Gastrocnemius medialis (tissue), 4 donors: ENCODE measurements at places on chromosomes 1 and 21. TPM values are rescaled to one million over a fixed set of nuclear protein-coding genes. Genes with fewer than 3 reads are reported as not detected.

DNA sequence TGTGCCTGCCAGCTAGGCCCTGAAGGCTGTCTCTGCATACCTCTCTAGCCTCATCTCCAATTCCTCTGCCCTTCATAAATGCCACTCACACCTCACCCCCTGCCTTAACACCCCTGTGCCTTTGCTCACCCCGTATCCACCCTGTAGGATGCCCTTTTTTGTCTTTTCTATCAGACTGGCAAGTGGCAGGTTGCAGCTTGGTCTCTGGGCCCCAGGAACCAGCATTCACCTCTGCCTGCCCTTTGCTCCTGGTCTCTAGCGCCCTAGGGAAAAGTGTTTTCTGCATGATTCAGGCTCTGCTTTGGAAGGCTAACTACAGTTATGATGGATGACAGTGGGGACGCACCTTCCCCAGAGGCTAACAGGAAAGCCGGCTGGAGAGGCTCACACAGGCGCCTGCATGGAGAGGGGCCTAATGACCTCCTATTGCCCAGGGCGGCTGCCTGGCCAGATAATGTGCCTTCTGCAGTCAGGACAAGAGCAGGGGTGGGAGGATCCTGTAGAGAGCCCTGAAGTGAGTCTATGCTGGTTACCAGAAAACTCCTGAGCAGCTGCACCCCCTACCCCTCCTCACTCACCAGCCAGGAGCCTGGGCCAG is 11.2 kb downstream of the KANK4 start:
- no peak overlapping the region for H3K27ac ChIP-seq
- no peaks in the 10 kb centered on the region for H3K4me1 ChIP-seq
- H3K27me3 ChIP-seq, result no peaks in the 10 kb centered on the region

DNA sequence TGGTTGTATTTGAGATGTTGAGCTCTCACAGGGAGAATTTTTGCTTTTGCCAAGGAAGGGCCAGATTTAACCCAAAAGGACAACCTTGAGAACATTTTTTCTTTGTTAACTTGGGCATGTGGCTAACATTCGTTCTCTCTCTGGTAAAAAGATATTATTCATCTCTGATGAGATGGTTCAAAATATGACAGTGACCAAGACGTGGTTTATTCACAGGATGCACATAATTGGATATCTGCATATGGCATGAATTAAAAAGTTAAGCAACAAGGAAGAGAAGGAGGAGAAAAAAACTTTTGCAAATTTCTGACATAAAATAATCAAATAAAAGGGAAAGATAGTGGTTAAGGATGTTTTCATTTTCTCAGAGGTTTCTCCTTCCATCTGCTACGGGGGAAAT is 43.1 kb upstream of the BCL10 start:
- H3K4me1 ChIP-seq, result peaks cover 20% of the 10 kb centered on the region

DNA sequence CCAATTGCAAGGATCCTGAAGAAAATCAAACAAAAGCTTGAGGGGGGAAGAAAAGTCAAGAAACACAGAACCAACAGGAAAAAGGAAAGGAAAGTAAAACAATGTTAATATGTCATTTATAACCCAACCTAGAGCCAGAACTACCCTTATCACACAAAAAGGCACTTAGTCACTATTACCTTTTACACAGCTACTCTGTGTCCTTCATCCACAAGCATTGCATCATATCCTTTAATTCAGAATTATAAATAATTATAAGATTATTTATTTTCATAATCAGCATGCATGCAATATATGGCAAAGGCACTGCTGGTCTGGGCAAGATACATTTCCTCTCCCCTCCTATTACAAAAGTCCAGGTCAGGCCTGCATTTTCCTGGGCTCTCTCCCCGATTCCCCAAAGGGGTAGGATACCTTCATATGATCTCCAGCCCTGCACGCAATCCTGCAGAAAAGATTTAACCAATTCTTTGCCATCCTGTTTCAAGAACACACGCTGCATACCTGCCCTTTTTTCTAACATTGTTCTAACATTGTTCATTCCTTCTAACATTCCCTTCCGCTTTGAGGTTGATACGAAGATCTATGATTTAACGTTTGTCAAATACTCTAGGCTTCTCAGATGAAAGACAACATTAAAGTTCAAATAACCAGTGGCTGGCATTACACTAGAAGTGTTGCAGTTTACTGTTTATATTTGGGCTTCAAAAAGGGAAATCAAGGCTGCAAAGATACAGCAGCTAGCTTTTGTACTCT is 4.3 kb downstream of the PTPN14 start:
- no peaks in the 10 kb centered on the region for H3K36me3 ChIP-seq
- H3K4me3 ChIP-seq, result no peak overlapping the region
- peak overlapping the region; percentile 93 for H3K27ac ChIP-seq
- no peaks in the 10 kb centered on the region for H3K27me3 ChIP-seq
- peaks cover 72% of the 10 kb centered on the region for H3K4me1 ChIP-seq

- no peak overlapping the region for H3K4me3 ChIP-seq
- H3K27ac ChIP-seq, result no peak overlapping the region
- no peaks in the 10 kb centered on the region for H3K36me3 ChIP-seq
Observed at GRCh38 chr21:30478004-30478403, 2.2 kb downstream of the KRTAP19-1 start.

The NUAK2 gene
- total RNA-seq, result 0.55 TPM

The LINGO4 gene
- total RNA-seq, result 7.8 TPM

- H3K27me3 ChIP-seq, result peaks cover 3% of the 10 kb centered on the region
- no peaks in the 10 kb centered on the region for H3K36me3 ChIP-seq
- H3K27ac ChIP-seq, result no peak overlapping the region
Observed at GRCh38 chr1:18155881-18156385, 48.3 kb downstream of the IGSF21 start.

- H3K27me3 ChIP-seq, result no peaks in the 10 kb centered on the region
- no peaks in the 10 kb centered on the region for H3K36me3 ChIP-seq
- peak overlapping the region; percentile 29 for H3K27ac ChIP-seq
- H3K4me3 ChIP-seq, result no peak overlapping the region
Observed at GRCh38 chr1:208090388-208091301, 153.5 kb downstream of the PLXNA2 start.

The CRYZL1 gene
- total RNA-seq, result 28.0 TPM

- peak overlapping the region; percentile 73 for H3K27ac ChIP-seq
- no peaks in the 10 kb centered on the region for H3K36me3 ChIP-seq
- H3K27me3 ChIP-seq, result no peaks in the 10 kb centered on the region
- H3K4me3 ChIP-seq, result no peak overlapping the region
- peak; percentile 76 for DNase-seq
- H3K4me1 ChIP-seq, result no peaks in the 10 kb centered on the region
Observed at GRCh38 chr1:246947255-246947654, 15.5 kb upstream of the AHCTF1 start.

DNA sequence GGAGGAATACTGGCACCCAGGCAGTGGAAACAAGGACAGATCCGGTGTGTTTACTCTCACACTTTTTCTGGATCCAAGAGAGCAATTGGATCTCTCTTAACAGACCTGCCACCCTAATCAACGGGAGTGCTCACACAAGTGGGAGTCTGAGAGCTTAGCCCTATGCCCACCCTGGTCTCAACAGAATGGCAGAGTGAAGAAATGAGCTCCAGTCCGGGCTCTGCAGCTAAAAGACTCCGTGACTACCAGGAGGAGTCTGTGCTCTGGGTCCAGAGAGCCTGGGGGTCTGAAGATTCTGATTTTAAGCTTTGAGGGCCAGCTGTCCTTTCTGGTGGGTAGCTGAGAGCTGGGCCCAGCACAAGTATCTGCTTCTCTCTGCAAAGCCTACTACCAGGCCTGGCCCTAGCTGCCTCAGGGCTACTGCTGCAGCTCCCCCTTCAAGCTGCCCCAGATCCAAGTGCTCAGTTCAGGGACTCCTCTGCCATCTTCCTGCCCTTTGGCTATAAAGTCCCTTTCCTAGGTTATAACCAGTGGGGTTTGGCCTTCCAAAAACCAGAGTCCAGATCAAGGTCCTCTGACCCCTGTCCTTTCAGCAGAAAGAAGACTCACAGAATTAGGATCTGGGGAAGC is 3.9 kb downstream of the S100A9 start:
- no peak for DNase-seq
- H3K27ac ChIP-seq, result no peak overlapping the region
- no peaks in the 10 kb centered on the region for H3K36me3 ChIP-seq
- H3K27me3 ChIP-seq, result no peaks in the 10 kb centered on the region

The CLDN17 gene
- total RNA-seq, result not detected

GRCh38 chr1:22717037-22717760 is 6.6 kb downstream of the EPHB2 start:
- H3K4me3 ChIP-seq, result no peak overlapping the region
- H3K27ac ChIP-seq, result no peak overlapping the region
- no peaks in the 10 kb centered on the region for H3K4me1 ChIP-seq

GRCh38 chr21:10273196-10273595 is 248.2 kb upstream of the TPTE start:
- H3K4me1 ChIP-seq, result no peaks in the 10 kb centered on the region
- no peaks in the 10 kb centered on the region for H3K27me3 ChIP-seq
- no peak overlapping the region for H3K27ac ChIP-seq
- no peak for DNase-seq
- H3K36me3 ChIP-seq, result no peaks in the 10 kb centered on the region

The APCS gene
- total RNA-seq, result not detected

The S100A7A gene
- not detected for total RNA-seq

GRCh38 chr1:24536391-24536840 is 19.5 kb upstream of the NCMAP start:
- DNase-seq, result no peak

DNA sequence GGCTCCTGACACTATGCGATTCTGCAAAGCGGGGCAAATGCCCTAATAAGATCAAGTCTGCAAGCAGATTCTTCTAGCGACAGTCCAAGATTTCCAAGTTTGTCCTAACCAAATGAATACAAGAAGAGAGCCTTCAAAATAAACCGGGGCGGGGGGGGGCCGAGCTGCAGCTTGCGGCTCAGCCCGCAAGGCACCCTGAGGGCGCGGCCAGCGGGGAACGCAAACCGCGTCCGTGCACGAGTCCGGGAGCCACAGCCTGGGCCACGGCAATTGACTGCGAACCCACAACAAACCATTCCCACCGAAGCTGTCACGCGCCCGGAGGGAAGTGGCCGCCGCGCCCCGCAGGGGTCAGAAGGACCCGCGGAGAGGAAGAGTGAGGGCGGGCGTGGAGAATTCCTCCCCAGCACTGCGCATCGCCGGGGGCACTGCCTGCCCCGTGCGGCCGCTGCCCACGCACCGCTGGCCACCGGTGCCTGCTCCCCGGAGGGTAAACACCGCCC is 687 bp downstream of the TGFBR3 start:
- H3K36me3 ChIP-seq, result no peaks in the 10 kb centered on the region
- no peaks in the 10 kb centered on the region for H3K27me3 ChIP-seq
- H3K27ac ChIP-seq, result peak overlapping the region; percentile 88
- peaks cover 8% of the 10 kb centered on the region for H3K4me1 ChIP-seq
- peak overlapping the region; percentile 92 for H3K4me3 ChIP-seq
- DNase-seq, result no peak

DNA sequence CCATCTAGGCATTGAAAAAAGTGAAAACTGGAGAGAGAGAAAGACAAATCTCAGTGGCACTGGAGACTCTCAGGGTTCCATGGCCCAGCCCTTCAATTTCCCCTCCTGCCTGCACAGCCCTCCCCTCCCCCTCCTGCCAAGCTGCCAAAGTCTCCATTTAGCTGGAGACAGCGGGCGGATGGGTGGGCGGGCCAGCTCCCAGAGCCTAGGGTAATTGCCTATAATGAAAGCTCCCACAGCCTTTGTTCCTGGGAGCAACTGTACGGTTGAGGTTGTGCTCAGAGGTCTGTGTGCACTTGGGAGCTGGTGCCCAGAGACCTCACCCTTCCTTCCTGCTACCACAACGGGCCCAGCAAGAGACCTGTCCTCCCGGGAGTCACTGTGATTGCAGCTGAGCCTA is 89.6 kb downstream of the NAV1 start:
- DNase-seq, result no peak
- H3K36me3 ChIP-seq, result no peaks in the 10 kb centered on the region
- H3K4me3 ChIP-seq, result no peak overlapping the region
- H3K27me3 ChIP-seq, result no peaks in the 10 kb centered on the region

DNA sequence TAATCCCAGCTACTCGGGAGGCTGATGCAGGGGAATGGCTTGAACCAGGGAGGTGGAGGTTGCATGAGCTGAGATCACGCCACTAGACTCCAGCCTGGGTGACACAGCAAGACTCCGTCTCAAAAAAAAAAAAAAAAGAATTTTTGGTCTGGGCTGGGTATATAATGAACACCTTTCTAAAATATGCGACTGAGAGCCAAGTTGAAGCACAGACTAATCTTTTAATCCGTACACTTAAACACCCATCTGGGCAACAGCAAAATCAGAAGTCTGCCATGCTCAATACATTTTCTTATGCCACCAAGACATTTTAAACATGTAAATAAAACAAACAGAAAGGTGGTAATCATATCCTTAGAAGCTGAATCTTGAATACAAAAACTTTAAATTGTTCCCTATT is 31.6 kb upstream of the ABCB10 start:
- DNase-seq, result no peak
- no peaks in the 10 kb centered on the region for H3K4me1 ChIP-seq
- no peaks in the 10 kb centered on the region for H3K36me3 ChIP-seq
- no peaks in the 10 kb centered on the region for H3K27me3 ChIP-seq
- H3K4me3 ChIP-seq, result no peak overlapping the region

DNA sequence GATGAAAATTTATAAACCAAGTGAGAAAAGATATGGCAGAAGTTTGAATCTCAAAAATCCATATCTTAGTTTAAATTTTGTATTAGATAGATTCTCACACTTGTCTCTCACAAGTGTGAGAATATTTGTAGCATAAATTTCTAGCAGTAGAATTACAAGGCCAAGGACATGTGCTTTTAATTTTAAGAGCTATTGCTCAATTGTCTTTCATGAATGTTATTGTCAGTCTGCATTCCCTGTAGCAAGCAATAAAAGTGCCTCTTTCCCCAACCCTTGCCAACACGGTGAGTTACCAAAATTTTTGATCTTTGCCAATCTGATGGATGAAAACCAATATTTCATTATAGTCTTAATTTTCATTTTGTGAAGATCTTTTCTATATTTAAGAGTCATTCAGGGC is 64.0 kb downstream of the CTH start:
- no peaks in the 10 kb centered on the region for H3K36me3 ChIP-seq
- no peak overlapping the region for H3K4me3 ChIP-seq
- no peaks in the 10 kb centered on the region for H3K4me1 ChIP-seq
- H3K27ac ChIP-seq, result no peak overlapping the region

- peaks cover 10% of the 10 kb centered on the region for H3K4me1 ChIP-seq
- H3K4me3 ChIP-seq, result no peak overlapping the region
- no peaks in the 10 kb centered on the region for H3K27me3 ChIP-seq
Observed at GRCh38 chr1:117535821-117536220, 70.0 kb upstream of the TENT5C start.

- no peak for DNase-seq
- no peaks in the 10 kb centered on the region for H3K36me3 ChIP-seq
- H3K4me1 ChIP-seq, result no peaks in the 10 kb centered on the region
- no peaks in the 10 kb centered on the region for H3K27me3 ChIP-seq
Observed at GRCh38 chr1:101153692-101154091, 83.1 kb upstream of the S1PR1 start.

The FAM151A gene
- total RNA-seq, result not detected

The OR2G6 gene
- total RNA-seq, result not detected
